GM20000 (cell line): ENCODE measurements at places on chromosomes 4 and X.
A peak's percentile ranks its signal among the peaks of the same experiment; 100 is the strongest.

- no peak for DNase-seq
Measured at GRCh38 chr4:72446353-72447055, 122.5 kb downstream of the ADAMTS3 start.

GRCh38 chr4:176034499-176034898 lies 31.1 kb upstream of the WDR17 start:
- no peak for DNase-seq

GRCh38 chrX:46666831-46667230 lies 92.1 kb downstream of the SLC9A7 start:
- no peak for DNase-seq

GRCh38 chrX:7828594-7828993 lies 14.4 kb upstream of the VCX start:
- DNase-seq, result no peak

- no peak for DNase-seq
Measured at GRCh38 chr4:173934201-173934600, 349.3 kb downstream of the FBXO8 start.

DNA sequence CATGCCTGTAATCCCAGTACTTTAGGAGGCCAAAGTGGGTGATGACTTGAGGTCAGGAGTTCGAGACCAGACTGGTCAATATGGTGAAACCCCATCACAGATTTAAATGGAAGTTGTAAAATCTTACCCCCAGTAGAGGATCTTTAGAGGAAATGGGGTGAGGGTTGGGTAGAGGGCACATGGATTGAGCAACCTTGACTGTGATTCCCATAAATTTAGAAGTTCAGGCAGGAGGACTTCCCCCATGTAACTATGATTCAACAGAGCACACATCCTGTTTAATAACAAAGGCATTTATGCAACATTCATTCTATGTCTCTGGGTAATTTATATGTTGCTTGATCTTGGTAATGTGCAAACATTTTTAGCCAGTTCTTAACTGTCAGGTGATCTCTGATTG lies 143.1 kb downstream of the RBM47 start:
- no peak for DNase-seq

GRCh38 chrX:41014776-41015360 lies 70.4 kb upstream of the USP9X start:
- DNase-seq, result no peak

- no peak for DNase-seq
Measured at GRCh38 chrX:3532581-3533085, 180.8 kb downstream of the PRKX start.

DNA sequence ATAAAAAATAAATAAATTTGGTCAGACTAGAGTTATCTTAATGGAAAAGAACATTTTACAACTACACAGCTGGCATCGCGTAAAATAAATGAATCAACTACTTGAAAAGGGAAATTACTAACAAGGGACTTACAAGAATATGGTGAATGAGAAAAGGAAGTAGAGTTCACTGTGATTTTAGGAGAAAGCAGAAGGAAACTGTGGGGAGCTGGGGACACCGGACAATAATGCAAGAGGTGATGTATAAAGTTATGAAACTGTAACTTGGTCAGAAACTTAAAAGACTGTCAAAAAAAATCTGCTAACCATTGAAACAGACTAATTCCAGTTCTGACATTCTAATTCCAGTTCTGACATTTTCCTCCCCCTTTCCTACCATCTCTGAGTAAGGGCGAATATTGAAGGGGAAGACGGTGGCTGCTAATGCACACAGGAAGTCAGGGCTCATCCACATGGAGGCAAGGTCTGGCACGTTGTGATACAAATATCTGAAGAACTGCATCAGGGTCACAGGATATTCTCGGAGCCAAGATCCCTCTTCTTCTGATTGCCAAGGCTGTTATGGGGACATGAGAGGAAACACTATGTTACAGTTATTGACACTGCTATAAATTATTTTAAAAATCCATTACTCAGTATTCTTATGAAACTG lies 170.5 kb downstream of the CDS1 start:
- no peak for DNase-seq

DNA sequence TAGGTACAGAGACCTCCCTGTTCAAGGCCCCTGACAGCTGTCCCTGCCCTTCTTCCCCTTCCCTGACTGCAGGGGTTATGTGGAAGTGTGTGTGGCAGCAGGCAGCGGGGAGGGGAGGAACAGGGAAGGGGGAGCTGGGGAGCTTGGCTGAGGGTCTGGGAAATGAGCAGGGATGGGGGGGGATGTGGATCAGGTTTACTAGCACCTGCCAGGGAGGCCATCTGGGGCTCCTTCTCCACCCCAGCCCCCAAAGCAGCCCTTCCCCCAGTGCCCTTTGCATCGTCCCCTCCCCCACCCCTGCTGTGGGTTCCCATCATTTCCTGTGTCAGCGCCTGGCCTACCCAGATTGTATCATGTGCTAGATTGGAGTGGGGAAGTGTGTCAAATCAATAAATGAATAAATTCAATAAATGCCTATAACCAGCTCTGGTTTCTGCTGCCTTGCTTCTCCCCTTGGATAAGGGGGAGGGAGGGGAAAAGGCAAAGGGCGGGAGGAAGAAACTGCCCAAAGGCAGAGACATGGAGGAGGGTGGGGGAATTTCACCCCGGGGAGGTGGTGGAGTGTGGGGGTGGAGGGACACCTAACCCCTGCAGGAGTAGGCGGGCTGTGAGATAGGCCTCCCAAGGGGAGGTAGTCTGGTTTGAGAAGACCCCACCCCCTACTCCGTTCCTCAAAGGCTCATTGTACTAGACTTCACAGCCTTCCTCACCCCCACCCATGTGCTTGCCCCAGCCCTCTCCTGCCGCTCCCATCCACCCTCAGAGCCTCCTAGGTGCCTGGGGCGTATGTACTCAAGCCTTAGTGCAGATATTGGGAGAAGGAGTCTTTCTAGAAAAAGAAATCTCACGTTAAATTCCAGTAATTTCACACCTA lies 3.2 kb downstream of the CXorf65 start:
- peak; percentile 52 for DNase-seq

GRCh38 chrX:52821079-52821760 lies 10.1 kb downstream of the XAGE5 start:
- DNase-seq, result no peak

DNA sequence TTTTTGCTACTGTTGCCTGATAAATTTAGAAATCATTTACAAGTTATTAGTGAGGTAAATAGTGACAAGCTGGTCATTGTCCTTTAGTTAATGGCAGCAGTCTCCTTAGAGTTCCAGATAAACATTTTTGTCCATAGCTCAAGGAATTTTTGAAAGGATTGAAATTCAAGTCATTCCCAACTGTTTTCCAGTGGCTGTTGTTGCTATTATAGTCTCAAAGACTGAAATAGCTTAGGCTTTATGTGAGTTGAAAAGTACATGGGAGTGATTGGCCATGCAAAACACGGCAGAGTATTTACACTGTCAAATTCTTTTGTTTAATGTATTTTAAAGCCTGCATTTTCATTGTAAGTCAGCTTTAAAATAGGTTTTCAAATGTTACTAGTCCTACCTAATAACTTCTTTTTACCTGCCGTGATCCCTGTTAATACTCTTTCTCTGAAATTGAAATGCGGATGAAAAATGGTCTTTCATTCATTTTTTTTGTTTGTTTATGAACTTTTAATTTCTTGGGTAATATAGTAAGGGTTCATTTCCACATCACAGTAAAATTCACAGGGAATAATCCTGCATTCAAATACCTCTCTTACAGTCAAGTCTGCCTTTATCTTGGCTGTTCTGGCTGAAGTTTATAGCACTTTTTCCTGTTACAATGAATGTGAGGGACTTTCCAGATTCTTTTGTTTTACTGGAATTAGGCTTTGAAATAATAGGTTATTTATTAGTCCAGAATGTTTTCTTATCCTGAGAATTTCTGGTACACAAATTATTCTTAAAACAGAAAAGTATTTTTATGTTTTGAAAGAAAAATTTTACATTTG lies 85.1 kb downstream of the PDLIM5 start:
- no peak for DNase-seq

- no peak for DNase-seq
Measured at GRCh38 chr4:153107246-153107645, 97.0 kb upstream of the TRIM2 start.

DNA sequence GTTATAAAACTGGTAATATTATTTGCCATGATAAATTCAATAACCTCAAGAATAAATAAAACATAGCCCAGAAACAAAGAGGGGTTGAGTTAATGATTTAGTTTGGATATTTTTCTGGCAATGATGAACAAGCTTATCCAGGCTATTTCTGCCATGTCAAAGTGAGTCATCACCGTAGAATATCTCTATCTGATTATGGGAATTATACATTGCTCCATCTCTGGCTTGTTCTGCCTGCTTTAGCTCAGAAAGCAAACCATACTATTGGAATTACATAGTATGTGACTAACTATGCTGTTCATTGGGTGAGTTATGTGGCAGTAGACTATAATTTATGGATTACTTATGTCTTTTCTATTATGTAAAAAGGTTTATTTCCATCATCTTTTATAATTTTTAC lies 680.1 kb upstream of the AADAT start:
- no peak for DNase-seq

DNA sequence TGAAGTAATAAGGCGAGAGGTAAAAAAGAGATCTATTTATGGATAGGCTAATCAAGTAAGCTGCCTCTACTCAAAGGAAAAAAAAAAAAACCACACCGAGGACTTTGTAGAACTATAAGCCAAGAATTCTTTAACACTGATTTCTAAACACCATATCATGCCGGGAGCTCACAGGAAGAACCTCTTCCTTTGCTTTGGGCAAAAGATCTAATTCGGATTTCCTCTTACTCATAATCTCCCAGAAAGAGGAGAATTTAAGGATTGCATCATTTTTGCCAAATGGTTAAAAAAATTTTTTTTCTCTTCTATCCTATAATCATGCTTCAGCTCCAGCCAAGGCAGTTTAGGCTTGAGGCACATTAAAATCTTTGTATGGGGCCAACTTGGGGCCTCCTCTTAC lies 95.5 kb downstream of the ZNF827 start:
- no peak for DNase-seq

- no peak for DNase-seq
Measured at GRCh38 chrX:87468941-87469340, 48.7 kb upstream of the KLHL4 start.

DNA sequence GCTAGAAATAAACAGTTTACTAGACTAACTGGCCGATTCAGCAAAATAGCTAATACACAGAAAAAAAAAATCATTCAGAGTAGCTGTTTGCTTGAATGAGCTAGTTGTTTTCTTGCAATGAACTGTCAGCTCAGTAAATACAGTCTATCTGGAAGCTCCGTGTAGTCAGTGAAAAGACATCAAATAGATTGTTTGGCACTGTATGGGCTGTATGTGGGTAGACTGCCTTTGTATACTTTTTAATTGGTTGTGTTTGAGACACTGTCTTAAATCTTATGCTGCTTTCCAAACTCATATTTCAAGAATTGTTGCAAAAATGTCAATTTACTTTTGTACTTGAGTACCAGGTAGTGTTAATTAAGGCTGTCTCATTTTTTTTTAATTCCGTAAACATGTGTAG lies 61.6 kb upstream of the GPR174 start:
- DNase-seq, result no peak
